Right hindlimb (tissue), 1 donor: ENCODE measurements at places on chromosomes 13 and 19.

GRCh38 chr13:73355134-73355533, 296.3 kb downstream of the KLF5 start:
- no peak for DNase-seq

DNA sequence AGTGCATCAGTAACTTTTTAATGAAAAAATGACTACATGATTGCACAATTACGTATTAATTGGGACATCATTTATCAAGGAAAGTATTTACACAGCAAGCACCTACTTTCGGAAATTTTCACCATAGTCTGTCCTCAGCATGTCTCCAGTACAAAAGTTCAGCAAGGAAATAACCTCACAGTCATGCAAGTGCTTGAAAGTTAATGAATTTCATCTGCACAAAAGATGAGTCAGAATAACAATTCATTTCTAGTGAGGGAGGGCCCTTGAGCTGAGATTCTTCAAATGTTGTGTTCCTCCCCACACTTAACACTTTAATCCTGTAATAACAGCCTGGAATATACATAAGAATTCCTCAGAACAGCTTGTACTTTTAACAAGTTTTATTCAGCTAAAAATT, 49.0 kb upstream of the OXGR1 start:
- DNase-seq: no peak

DNA sequence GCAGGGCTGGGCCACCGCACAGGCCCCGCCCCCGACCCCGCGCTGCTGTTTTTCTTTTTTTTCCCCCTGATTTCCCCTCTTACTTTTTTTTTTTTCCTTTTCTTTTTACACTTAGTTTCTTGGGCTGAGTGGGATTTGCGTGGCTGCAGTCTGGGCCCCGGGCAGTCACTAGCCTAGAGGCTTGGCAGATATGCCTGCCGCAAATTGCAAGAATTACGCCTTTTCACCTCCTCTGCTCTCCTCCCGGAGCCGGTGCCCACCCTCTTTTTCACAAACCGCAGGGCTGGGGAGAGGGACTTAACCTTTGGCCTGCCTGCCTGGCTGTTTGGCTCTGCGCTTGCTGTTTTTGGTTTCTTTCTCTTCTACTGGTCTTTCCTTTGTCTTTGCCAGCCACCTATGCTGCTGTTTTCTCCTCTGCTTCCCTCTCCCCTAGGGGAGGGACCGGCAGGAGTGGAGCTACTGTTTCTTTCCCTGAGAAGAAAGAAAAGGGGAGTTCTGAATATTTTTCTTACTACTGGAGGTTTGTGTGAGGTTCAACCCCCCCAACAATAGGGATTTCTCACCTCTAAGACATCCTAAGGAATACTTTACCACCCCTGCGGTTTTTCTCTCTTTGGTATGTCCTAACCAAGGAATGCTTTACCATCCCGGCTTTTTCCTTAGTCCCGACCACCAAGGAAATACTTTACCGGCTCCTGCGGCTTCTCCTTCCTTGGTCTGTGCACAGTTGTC, 11.0 kb downstream of the ZNF552 start:
- peak; percentile 56 for DNase-seq

- DNase-seq: no peak
Measured at GRCh38 chr19:38883286-38883685, 5.2 kb upstream of the RINL start.

DNA sequence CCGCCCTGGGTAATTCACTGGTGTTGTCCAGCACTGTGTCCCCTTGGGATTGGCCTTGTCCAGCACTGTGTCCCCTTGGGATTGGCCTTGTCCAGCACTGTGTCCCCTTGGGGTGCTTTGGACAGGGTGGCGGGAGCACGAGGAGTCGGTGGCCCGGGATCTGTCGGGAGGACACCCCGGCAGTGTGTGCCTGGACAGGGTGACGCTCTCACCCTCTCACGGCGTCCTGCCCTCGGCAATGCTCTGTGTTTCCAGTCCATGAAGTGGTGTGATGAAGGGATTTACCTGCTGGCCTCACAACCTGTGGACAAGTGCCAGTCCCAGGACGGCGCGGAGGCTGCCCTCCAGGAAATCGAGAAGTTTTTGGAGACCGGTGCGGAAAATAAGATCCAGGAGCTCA, 29.9 kb upstream of the F7 start:
- no peak for DNase-seq

DNA sequence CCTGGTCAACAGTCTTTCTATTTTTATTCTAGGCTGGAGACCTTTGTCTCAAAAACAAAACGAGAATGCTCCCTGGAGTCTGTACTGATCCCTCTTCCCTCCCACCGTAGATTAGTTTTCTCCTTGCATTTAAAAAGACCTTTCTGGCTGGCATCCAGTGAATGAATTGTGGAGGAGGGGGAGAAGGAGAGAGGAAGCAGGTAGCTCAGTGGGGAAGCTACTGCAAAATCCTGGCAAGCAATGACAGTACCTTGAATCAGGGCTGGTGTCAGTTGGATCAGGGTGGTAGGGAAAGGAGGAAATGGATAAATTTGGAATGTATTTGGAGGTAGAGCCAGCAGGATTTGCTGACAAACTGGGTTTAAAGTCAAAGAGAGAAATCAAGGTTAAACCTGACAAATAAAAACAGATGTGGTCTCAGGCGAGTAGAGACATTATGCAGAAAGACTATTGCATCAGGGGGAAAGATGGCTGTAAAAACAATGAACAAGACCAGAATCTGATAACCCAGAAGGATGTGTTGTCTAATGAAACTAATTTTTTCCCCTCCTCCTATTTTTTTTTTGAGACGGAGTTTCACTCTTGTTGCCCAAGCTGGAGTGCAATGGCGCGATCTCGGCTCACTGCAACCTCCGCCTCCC, 3.5 kb upstream of the CYP2S1 start:
- DNase-seq: no peak

DNA sequence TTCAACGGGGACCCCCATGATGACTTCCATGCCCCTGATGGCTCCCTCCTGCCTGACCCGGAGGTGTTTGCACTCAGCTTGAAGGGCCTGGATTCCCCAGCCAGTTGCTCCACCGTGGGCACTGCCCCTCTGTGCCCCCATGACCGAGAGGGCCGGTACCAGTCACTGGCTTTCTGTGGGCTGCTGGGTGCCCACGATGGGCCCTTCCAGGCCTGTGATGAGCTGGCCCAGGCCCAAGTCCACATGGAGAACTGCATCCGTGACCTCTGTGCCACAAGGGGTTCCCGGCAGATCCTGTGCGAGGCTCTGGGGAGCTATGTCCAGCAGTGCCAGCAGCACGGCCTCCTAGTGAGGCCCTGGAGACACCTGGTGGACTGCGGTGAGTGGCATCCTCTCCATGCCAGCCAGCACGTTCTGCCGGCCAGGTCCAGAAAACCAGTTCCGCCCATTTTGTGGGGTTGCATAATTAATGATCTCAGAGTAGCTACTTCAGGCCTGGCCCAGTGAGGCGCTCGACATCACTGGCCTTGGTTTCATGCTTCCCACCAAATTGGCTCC, 34.9 kb upstream of the FXYD3 start:
- DNase-seq: no peak

- no peak for DNase-seq
Measured at GRCh38 chr13:55069746-55070145, 2041.1 kb downstream of the OLFM4 start.

DNA sequence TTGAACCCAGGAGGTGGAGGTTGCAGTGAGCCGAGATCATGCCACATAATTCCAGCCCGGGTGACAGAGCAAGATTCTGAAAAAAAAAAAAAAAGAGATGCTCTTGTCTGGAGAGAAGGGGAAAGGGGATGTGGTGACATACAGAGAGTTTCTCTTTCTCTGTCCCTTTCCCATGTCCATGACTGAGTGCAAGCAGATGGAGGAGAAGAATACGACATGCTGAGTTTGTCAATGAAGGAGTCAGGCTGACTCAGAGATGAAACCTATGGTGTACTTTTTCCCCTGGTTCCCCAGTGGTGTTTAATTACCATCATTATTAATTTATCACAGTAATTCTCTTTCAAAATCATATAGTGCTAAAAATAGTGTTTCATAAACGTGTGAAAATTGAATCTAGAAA, 448.8 kb downstream of the FOXO1 start:
- no peak for DNase-seq

DNA sequence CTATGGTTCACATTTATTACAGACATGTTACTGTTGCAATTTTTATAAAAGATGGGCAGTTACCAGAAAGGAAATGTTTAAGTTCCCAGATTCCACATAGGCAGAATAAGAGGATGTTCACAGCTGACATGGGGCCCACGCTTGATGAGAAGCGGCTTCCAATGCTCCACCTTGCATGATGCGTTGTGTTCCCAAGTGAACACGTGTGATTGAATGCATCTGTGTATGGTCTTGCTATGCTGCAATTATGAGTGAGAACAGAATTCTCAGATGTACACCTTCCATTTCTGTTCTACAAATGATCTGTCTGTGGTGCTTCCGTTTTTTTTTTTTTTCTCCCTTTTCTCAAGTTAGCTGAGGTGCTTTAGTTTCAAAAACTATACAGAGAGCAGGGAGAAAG, 15.5 kb downstream of the UPF3A start:
- DNase-seq: no peak

DNA sequence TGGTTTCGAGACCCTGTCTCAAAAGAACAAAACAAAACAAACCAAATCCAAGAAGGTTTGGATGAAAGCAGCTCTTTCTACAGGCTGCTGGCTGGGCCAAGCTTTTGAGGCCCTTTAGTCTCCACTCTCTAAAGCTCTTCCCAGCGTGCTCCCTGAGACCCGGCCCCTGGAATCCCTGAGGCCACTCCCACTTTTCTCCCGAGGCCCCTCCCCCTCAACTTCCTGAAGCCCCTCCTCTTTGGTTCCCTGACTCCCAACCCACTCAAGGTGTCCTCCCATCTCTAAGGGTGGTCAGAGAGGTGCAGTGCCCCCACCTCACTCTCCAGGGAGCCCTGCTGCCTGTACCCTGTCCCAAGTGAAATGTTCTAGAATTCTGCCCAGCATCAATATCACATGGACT, 10.6 kb downstream of the ERICH6B start:
- no peak for DNase-seq

DNA sequence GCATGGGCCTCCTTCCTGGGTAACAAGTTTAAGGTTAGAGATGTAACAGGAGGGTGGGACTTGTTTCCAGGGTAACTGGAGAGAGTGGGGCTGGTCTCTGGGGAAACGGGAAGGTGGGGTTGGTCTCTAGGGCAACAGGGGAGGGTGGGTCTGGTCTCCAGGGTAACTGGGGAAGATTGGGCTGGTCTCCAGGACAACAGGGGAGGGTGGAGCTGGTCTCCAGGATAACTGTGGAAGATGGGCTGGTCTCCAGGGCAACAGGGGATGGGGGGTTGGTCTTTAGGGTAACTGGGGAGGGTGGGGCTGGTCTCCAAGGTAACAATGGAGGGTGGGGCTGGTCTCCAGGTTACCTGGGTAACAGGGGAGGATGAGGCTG, 36.5 kb downstream of the SPTBN4 start:
- no peak for DNase-seq

DNA sequence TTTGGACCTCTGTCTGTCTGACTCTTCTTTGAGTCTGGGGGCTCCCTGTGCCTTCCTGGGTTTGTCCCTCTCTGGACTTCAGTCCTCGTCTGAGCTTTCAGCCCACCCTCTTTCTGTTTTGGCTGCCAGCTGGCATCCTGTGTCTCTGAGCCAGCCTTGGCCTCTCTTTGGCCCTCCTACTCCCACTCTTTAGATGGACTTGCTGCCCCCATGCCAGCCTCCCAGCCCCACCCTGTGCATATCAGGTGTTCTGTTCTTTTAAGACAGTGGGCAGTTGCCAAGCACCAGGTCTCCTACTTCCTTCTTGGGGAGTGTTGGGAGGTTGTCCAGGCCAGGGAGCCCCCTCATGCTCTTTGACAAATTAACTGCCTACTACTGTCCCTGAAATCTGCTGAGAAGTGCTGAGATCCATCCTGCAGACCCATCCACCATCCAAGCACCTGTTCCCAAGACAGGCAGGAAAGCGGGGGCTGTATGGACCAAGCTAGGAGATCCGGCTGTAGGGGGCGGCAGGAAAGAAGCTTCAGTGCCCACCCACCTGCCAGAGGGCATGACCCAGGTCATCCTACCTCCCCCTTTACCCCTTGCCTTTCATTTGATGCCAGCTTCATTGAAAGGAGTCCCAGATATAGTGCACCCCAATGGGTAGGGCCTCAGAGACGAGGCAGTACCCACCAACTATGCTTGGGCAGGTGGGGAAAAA, 9.6 kb downstream of the CIC start:
- no peak for DNase-seq

- no peak for DNase-seq
Measured at GRCh38 chr13:27065582-27065981, 106.0 kb downstream of the USP12 start.

- no peak for DNase-seq
Measured at GRCh38 chr13:58379221-58379620, 747.7 kb downstream of the PCDH17 start.

GRCh38 chr19:54630782-54631181, 498 bp downstream of the LILRB1 start:
- no peak for DNase-seq

- DNase-seq: no peak
Measured at GRCh38 chr19:3649888-3650287, 23.3 kb upstream of the CACTIN start.

DNA sequence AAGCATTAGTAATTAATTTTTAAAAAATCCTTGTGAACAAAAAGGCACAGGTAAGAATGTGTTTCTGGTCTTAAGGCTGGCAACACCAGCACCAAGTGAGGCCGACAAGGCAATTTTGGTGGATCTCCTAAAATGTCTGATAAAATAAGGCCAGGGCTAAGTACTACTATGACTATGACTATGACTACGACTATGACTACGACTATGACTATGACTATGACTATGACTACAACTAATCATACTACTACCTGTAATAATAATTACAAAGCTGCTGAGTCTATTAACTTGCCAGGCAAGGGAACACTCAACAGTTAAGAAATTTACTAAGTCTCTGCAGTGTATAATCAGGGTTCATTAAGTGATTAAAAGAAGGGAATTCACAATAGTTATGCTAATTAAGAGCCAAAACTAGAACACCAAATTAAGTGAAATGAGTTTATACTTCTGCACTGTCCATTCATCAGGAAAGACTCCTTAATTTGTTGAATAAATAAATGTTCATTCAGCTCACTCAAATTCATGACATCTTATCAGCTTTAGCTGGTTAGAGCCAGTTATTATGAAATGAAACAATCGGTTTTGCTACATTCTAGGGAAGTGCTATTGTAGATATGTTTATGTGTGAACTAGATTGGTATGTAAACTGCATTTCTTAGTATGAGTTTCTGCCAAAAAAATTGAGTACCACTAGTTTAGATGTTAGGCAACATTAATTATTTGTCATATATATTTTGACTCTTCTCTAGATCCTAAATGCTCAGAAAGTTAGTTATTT, 1626.2 kb upstream of the PCDH20 start:
- DNase-seq: no peak

DNA sequence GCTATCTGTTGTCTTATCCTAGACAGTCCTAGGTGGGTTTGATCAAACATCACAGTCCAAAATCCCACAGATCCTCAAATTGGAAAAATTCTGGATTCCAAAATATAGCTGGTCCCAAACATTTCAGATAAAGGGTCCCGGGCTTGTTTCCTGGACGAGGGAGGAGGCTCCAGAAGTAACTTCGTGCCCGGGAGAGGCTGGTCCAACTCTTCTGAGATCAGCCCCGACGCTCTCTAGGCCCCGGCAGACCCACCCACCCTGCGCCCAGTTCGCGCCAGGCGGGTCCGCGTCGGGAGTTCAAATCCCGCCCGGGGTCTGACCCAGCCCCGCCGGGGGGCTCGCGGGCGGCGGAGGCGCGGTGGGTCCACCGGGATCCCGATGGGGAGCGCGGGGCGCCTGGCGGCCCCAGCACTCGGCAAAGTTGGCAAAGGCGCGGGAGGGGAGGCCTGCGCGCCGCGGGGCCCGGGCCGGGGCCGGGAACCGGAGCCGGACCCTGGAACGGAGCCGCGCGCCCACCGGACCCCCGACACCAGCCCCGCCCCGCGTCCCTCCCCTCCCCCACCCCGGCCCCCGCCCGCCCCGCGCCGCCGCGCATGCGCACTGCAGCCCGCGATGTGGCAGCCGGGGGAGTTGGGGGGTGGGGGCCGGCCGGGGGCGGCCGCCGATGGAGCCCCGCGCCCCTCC, 513 bp downstream of the MIER2 start:
- no peak for DNase-seq
